ENCODE measurements at places on chromosomes 3 and 15.

- no peak for DNase-seq
Measured at GRCh38 chr15:91165850-91166249, 65.8 kb downstream of the SV2B start.

DNA sequence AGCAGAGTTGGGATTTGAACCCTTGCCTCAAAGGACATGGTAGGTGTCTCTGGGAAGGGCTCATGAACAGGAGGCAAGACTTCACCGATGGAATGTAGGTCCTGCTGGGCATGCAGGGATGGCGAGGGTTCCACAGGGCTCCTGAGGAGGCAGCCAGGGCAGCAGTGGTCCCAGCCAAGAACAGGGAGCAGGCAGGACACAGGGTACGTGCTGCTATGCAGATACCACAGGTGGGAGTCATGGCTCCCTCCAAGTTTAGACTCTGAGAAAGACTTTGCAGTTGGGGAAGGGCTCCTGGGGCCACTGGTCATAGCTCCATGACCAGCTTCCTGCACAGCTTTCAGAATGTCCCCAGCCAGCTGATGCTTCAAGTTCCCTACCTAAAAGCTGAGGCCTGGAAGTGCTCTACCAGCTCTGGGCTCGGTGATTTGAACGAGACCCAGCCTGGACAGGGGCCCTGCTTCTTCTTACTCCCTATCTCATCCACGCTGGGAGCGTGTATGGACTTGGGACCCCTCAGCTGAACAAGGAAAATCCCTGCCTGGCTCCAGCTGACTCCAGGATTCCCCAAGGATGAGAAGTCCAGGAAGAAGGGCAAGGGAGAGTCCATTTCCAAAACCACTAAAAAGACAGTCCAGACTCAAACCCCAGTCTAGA, 747 bp downstream of the MYL3 start:
- DNase-seq = no peak

GRCh38 chr3:104696470-104696869, 670.2 kb upstream of the ALCAM start:
- DNase-seq = no peak

DNA sequence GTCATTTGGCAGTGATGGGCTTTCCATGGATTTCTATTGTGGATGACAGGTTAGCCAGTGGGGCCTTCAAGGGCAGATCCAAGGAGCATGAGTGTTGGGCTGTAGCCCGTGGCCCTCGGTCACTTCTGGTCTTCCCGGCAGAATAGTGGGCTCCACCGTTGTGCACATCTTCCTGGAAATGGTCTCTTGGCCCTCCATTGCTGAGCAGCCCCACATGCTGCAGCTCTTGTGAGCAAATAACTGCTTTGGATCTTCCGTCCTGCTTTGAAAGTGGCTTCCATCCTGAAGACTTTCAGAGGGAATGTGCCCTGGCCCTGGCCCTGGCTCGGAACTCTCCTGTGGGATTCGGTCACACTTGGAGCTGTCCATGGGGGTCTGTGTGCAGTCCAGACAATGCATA, 102.8 kb downstream of the SNRPN start:
- no peak for DNase-seq

DNA sequence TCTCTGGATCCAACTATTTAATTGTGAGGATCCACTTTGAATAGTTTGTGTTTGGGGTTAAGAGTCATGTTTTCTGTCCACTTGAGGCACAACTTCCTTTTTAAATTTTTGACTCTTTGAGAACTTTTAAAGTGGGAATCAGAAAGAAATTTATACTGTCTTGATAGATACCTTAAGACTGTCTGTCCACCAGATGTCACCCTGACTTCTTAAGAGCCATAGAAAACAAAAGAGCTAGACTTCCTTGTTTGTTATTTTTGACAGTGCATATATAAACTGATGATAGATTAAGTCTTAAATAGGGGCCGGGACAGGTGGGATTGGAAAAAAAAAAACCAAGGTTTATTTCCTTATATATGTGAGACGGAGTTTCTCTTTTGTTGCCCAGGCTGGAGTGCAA, 52.1 kb upstream of the WDR72 start:
- peak; percentile 10 for DNase-seq

DNA sequence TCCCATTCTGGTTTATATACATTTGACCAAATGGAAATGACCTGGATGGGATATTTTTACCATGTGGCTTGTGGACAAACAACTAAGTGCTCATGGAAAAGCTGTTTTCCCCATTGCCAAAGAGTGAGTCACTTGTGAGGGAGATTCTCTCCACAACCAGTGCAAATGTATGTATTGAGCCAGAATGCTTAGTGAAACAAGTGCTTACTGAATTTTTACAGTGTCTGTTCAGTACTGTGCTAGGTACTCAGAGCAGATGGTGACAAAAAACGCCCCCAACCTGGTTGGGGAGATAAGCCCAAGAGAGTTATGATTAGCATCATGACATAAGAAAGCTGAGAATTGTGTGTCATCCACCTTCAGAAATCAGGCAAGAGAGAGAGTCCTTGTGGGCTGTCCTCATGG, 2.3 kb downstream of the CHP1 start:
- DNase-seq = no peak

- peak; percentile 42 for DNase-seq
Measured at GRCh38 chr3:52704611-52705437, 767 bp downstream of the GLT8D1 start.

DNA sequence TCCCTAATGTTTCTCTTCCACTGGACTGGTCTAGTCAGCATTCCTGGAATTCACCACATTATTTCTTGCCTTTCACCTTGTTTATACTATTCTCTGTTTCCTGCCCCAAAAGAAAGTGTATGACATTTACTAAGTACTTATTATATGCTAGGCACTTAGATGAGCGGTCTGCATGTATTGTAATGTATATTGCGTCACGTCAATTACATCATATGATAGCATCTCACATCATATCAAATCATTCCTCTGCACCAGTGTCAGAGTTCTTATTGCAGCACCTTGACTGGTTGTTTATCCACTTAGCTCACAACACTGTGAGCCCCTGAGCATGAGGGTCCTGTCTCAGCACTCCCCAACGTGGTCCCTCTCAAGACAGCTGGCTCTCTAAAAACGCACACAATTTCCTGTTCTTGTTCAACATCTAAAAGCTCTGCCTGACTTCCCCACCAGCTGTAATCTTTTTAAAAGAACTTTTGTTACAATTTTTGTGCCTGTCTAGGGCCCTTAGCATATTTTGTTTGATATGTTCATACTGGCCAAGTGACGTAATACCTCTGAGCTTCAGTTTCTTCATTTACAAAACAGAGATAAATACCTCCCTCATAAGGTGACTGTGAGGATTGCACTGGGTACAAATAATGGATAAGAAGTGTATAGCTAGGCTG, 58.8 kb downstream of the ARHGAP31 start:
- DNase-seq = peak; percentile 73

- no peak for DNase-seq
Measured at GRCh38 chr15:80154336-80154735, 1.5 kb downstream of the FAH start.

GRCh38 chr3:32626631-32627030, 56.0 kb upstream of the DYNC1LI1 start:
- DNase-seq = peak; percentile 88

GRCh38 chr15:53976844-53977392, 1.3 kb upstream of the UNC13C start:
- no peak for DNase-seq

DNA sequence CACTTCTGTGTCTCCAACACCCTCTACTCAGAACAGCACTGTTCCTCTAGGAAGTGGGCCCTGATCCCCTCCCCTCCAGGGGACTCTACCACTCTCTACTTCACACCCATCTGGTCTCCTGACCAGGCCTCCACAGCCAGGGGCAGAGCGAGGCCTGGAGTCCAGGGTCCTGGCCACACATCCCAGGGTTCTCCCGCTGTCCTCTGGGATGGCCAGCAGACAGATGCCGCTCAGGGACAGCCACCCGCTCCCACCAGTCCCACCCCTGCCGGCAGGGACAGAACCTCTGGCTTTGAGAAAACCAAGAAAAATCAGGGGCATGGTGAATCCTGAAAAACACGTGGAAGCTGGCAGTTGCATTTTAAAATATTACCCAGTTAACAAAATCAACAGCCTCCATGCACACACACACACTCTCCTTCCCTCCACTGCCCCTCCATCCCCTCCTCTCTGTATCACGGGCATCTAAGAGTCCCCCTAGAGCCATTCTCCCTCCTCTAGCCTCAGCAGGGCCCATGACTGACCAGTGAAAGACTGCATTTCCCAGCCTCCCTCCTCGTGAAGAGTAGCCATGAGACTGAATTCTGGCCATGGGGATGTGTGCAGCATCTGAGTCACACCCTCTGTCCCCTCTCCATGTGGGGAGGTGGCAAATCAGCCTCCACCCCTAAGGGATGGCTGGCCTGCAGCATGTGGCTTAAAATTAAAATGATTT, 32.1 kb upstream of the IQSEC1 start:
- no peak for DNase-seq

- DNase-seq = no peak
Measured at GRCh38 chr3:11410564-11410963, 138.4 kb downstream of the ATG7 start.

GRCh38 chr3:37627951-37628620, 233.6 kb upstream of the CTDSPL start:
- DNase-seq = peak; percentile 56

- peak; percentile 8 for DNase-seq
Measured at GRCh38 chr3:188749010-188749617, 422.7 kb upstream of the TPRG1 start.

DNA sequence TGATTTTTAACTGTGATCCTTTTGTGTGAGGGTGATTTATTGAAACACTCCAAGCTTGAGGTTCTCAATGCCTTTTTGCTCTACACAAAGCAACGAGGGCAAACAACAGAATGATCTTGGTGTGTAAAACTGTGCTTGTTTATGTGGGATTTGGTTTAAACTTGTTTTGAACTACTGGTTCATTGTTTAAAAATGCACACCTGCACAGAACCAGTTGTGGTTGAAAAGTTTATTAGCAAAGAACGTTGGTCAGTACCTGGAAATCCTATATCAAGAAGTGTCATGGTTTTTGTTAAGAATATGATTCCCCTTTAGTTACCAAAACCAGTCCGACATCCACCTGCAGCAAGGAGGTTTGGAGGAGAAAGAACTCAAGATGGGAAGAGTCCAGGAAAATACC, 239.4 kb downstream of the WNT5A start:
- DNase-seq = no peak

- DNase-seq = no peak
Measured at GRCh38 chr15:67968564-67968963, 85.6 kb upstream of the PIAS1 start.

DNA sequence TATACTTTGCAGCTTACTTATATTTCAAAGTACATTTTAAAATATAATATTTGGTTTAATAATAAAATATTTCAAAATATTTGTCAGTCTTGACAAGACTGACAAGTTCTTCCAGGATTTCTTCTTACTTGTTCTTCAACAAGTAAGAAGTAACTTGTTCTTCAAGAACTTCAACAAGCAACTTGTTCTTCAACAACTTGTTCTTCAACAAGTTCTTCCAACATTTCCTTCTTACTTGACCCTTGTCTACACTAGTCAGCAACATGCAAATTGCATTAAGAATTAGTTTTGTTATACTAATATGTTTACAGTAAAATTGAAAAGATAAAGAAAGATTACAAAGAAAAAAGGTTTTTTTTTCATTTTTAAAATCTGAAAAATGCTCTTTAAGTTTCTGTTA, 731.7 kb downstream of the NSUN3 start:
- DNase-seq = no peak

DNA sequence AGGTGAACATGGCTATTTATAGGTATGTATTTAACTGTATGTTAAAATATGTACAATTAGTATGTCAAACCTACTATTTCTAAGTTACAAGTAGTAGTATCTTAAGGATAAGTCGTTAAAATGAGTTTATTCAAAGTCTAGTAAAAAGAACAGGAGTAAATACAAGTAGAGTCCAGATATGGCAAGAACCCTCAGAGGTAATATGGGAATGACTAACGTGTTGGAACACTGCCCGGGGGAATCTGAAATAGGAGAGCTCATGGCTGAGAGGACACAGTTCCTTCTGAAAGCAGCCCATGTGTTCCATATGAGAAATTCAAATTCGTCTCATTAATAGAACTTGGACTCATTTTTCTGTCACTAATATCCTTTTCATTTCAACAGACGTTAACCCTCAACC, 158.8 kb downstream of the CLSTN2 start:
- no peak for DNase-seq

- DNase-seq = no peak
Measured at GRCh38 chr3:17832016-17832415, 89.6 kb upstream of the TBC1D5 start.

DNA sequence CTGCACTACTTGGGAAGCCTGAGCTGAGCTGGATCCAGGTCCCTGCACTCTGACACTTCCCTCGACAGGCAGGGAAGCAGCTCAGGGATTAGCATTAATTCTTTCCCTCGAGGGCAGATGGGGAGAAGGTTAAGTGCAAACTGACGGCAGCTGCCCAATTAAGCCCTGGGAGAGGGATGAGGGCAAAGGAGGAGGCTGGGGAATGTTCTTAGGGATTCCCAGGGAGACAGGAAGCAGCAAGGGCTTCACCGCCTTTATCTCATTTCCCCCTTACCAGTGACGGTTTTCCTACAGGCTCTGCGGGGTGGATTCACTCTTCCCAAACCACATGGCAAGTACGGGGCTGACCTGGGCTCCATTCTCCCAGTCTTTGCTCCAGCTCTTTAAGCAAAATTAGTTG, 519.0 kb upstream of the PROK2 start:
- DNase-seq = no peak

DNA sequence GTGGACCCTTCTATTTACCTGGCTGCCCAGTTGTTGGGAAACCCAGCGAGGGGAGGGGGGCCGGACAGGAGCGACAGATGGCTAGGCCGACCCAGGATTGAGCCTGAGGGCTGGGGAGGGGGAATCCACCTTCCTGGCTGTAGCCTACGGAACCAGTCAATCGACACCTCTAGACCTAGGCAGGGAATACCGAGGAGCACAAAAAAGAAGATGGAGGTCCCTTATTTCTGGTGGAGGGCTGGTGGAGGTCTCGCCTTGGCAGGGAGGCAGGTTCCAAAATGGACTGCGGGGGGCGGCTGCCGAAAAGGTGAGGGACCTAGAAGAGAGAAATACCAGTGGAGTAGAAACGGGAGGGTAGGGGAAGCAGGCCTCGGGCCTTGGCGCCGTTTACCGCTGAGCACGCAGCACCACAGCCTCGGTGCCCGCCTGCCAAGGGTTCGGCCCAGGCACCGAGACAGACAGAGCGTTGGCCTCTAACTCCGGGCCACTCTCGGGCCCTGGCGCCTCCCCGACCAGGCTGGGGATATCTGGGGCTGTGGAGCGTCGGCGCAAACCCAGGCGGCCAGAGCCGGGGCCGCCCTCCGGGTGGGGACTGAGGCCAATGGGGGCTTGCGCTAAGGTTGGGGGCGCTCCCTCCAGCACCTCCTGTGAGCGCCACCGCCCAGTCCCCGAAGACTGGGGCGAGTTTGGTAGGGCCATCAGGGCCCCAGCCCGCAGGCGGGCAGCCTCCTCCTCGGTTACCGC, 1.6 kb downstream of the ANKRD63 start:
- no peak for DNase-seq

DNA sequence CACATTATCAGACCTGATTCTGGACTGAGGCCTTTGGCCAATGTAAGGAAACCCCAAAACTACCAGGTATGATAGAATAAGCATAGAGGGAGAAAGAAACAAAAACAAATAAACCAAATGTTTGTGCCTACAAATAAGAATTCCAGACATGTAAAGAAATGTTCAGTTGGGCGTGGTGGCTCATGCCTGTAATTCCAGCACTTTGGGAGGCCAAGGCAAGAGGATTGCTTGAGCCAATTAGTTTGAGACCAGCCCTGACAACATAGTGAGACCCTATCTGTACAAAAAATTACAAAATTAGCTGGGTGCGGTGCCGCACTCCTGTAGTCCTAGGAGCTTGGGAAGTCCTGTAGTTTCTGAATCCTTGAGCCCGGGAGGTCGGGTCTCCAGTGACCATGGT, 13.0 kb downstream of the TMEM202 start:
- no peak for DNase-seq
